Suppressor macrophage treated with lipopolysaccharide for 1 hour (primary cell): ENCODE measurements at places on chromosomes 16 and 17.

DNA sequence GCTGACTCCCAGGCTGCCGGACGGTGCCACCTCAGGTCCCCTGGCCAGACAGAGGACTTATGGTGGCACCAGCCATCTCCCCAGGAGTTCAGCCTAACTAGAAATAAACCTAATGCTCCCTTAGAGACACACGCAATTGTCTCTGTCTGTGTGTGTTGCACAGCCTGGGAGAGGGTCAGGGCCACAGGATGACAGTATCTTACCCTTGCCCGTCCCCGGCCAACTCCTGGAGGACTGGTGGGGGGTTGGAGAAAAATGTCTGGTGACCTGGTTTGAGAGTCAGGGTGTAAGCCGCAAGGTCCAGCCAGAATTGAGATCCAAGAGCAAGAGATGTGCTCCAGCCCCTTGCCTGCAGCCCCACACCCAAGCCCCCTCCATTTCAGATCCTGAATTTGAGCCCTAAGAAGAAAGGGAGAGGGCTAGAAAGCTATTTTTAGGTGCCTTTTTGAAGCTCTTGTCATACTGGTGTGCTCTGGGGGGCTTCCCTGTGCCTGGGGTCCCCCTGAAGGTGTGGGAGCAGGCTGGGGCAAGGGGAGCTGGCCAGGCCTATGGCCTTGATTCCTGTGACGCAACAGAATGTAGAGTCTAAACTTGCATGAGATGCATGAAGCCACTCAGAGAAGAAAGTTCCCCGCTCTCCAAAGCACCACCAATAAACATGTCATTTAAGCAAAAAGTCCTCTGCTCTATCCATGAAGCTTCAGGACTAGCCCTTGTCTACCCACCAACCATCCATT lies 12.9 kb downstream of the ZNF319 start:
- no peak for DNase-seq

DNA sequence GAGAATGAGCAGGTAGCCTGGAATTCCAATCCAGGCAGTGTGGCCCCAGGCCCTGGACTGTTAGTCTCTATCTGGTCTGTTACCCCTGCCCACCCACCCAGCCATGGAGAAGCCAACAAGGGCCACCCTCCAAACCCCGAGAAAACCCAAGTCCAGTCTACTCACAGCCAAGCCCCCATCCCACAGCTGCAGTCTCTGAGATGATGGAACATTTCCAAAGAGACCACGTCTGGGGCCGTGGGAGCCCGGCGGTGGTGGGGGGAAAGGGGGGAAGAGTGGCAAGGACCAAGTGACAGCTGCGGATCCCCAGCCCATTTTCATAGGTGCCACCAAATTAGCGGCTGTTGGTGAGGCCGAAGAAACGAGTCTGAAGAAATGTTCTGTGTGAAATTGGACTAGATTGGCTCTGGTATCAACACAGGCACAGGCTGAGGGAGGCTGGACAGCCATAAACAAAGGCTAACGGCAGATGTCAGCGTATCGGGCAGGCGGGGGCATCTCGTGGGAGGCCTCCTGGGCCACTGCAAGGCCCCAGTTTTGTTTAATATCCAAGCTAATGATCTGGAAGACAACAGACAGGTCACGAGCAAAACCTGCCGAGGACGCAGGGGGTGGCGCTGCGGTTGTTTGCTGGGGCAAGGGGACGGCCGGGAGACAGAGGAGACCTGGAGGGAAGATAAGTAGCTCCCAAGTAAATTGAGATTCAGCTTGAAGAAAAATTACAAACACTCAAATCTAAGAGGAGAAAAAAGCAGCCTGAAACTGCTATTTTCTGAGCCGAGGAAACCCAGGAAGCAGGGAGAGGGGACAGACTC lies 53.4 kb downstream of the RBFOX3 start:
- no peak for DNase-seq

DNA sequence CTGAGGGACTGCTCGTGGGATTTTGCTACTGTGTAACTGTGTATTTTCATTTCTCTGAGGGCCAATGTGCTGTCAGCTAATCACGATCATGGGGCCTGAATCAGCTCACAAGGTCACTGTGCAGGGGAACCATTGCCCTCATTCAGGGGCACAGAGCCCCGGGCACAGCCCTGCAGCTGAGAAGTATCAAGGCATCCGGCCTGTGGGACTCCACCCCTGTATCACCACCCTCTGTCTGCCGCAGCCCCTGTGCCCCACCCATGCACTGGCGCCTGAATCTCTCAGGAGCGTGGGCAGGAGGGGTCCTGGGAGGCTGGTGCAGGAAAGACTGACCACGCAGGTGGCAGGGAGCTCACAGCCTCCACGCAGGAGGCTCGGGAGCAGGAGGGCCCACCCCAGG lies 43.4 kb upstream of the RASD1 start:
- no peak for DNase-seq

DNA sequence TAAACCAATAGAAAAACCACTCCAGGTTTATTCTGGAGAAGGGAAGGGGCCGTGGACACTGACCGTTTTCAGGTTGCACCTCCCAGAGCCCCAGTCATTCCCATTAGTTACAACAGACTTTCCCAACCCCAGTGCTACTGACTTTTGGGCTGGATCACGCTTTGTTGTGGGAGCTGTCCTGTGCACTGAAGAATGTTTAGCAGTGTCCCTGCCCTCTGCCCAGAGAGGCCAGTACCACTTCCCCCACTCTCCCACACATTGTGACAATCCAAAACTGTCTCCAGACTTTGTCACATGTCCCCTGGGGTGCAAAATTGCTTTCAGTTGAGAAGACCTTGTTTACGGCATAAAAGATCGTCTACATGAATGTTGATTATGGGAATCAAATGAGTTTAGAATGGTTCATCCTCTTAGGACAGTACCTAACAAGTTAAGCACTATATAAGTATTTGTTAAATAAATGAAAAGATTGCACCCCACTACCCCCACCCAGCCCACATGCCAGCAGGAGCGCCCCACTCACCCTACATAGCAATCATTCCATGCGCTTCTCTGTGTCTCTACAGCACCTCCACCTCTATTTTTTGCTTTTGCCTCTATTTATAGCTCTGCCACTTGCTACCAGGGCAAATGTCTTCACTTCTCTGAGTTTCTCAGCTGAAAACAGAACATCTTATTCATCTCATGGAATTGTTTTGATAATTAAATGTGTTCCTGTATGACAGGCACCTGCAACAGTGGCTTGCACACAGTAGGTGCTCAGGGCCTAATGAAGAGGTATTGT lies 104.9 kb downstream of the AXIN2 start:
- DNase-seq, result no peak

GRCh38 chr16:78505036-78505435 lies 405.6 kb downstream of the WWOX start:
- no peak for DNase-seq
